ENCODE measurements at places on chromosomes 5 and 9. TPM values are rescaled to one million over a fixed set of nuclear protein-coding genes. Genes with fewer than 3 reads are reported as not detected.

Gene CDC25C
- total RNA-seq: 3.8 TPM

DNA sequence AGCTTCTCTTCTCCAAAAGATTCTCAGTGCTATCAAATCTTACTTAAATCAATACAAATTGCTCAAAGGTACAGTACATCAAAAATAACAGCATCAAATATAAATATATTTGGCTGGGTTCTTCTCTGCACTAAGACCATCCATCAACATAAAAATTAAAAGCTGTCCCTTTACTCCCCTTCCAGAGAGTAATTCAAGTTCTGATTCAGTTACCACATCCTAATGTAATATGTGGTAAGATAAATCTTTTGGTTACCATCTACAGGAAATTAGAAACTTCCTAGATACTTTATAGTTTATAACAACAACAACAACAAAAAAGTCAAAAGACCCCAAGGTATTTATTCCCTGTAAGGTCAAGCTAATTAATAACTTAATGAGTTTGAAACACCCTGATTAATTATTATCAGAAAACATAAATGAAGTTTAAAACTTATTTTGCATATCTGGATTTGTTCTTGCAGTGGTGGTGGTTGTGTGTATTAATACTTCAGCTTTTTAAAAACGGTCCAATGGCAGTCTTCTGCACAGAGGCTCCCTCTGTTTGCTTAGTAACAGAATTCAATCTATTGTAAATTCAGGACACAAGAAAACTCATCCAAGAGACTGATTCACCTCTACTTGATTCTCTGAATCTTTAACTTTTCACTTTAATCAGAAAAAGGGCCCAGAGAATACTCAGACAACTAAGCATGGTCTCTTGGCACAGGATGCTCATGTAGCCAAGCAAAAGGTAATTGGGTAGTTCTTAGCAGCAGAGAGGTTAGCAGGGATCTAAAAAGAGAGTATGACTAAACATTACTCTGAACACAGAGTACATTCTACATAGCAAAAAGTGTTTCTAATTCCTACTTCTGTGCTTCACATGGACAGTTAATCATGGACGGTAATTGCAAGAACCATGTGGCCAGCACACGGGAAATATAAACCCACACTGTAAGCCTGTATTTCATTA is 20.1 kb downstream of the DIAPH1 start:
- peaks cover 8% of the 10 kb centered on the region for H3K36me3 ChIP-seq
- no peaks in the 10 kb centered on the region for H3K27me3 ChIP-seq

GRCh38 chr5:94288937-94289336 is 329.5 kb downstream of the KIAA0825 start:
- H3K4me1 ChIP-seq: no peaks in the 10 kb centered on the region
- no peaks in the 10 kb centered on the region for H3K27me3 ChIP-seq
- H3K4me3 ChIP-seq: no peak overlapping the region

Gene LOX
- total RNA-seq: 0.23 TPM

- no peak overlapping the region for H3K27ac ChIP-seq
- no peak for DNase-seq
- H3K4me3 ChIP-seq: no peak overlapping the region
- H3K27me3 ChIP-seq: peaks cover 6% of the 10 kb centered on the region
Measured at GRCh38 chr9:82488313-82489200, 500.0 kb downstream of the SPATA31D1 start.

DNA sequence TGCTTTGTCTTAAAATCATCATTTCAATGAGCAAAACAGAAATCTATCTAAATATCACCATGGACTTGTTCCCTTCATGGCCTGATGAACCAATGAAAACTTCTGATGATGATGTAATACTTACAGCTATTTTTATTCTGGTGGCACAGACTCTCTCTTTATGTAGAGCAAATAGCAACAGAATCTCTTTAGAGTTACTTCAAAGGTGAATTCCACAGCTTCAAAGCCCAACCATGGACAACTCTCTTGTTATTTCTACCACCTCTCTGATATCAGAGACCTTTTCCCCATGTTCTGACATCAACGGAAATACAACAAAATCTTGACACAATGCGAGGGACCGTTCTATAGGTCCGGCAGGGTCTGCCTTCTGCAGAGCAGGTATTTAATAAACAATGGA is 70.1 kb downstream of the RETREG1 start:
- no peaks in the 10 kb centered on the region for H3K36me3 ChIP-seq
- H3K4me1 ChIP-seq: no peaks in the 10 kb centered on the region
- no peak overlapping the region for H3K27ac ChIP-seq
- DNase-seq: no peak

DNA sequence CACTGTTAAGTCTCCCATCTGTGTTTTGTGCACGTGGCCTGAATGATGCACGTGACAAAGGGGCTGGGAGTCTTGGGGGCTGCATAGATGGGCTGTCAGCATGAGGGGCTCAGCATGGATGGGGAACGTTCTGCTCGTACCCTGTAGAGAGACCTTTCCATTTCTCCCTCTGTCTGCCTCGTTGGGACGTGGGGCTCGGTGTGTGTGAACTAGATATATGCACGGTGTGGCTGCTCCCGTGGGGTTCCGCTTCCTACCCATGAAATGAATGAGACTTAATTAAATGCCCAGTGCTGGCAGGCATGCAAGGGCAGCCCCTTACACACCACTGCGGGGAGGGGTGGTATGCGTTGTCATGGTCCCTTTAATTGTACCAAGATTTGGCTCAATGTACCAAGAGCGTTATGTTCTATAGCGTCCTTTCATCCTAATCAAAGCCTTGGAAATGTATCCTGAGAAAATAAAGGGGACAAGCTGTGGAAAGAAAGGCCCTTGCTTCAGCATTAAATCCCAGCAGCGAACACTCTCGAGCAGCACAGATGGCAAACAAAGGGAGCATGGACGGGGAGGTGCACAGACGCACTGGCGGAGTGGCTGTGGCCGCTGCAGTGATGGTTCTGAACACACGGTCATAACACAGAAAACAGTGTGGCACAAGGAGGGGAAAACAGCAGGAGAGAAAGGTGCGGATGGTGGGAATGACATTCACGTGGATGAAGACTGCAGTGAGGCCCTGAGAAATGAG is 66.8 kb downstream of the RASGEF1C start:
- H3K36me3 ChIP-seq: no peaks in the 10 kb centered on the region
- DNase-seq: peak; percentile 2
- no peak overlapping the region for H3K27ac ChIP-seq
- no peak overlapping the region for H3K4me3 ChIP-seq

DNA sequence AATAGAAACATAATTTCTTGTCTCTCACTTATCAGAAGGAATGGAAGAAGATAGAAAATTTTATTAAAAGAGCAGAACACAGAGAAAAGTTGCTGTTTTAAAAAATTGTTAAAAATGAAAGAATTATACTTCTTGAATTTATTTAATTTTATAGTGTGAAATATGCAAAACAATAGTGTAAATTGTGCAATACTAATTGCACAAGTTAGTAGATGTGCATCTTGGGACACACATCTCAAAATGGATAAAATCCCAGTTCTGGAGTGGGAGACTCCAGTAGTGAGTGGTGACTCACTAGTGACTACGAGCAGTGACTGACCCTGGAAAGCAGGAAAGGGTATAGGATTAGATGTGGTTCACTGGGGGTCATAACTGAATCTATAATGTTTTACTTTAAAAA is 223.2 kb downstream of the MSX2 start:
- H3K27me3 ChIP-seq: no peaks in the 10 kb centered on the region
- no peak for DNase-seq
- no peak overlapping the region for H3K27ac ChIP-seq
- no peak overlapping the region for H3K4me3 ChIP-seq

Gene HTR4
- total RNA-seq: not detected

GRCh38 chr9:120608421-120608820 is 28.5 kb upstream of the CDK5RAP2 start:
- peaks cover 4% of the 10 kb centered on the region for H3K4me1 ChIP-seq
- H3K4me3 ChIP-seq: no peak overlapping the region
- peaks cover 4% of the 10 kb centered on the region for H3K36me3 ChIP-seq
- DNase-seq: no peak

Gene SPATA31E1
- total RNA-seq: 0.05 TPM

GRCh38 chr9:899440-900184 is 58.1 kb downstream of the DMRT1 start:
- no peaks in the 10 kb centered on the region for H3K4me1 ChIP-seq
- DNase-seq: no peak
- H3K4me3 ChIP-seq: no peak overlapping the region
- H3K27me3 ChIP-seq: peaks cover 2% of the 10 kb centered on the region
- H3K36me3 ChIP-seq: no peaks in the 10 kb centered on the region

DNA sequence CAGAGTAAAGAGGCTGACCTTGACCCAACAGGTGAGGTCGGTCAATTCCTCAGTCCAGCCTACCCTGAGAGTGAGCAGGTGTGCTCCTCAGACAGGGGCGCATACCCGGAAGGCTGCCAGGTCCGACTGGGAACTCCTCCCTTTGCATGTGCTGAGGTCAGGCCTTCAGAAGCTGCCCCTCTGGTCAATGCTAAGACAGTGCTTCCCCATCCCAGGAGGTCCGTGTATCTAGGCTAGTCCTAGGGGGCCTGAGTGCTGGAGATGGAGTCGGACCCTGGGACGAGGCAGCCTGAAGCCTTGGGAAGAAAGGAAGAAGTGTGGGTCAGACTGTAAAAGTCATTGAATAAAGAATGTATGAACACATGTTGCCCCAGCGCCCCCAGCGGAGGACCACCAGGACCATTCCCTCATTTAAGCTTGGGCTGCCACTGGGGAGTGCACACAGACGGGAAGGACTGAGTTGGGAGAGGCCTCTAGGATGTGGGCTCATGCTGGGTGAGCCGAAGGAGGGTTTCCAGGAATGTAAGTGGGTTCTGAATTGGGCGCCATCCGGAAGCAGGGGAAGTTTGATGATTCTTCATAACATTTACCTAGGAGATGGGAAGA is 41.0 kb upstream of the GFPT2 start:
- no peaks in the 10 kb centered on the region for H3K4me1 ChIP-seq
- H3K27ac ChIP-seq: no peak overlapping the region

DNA sequence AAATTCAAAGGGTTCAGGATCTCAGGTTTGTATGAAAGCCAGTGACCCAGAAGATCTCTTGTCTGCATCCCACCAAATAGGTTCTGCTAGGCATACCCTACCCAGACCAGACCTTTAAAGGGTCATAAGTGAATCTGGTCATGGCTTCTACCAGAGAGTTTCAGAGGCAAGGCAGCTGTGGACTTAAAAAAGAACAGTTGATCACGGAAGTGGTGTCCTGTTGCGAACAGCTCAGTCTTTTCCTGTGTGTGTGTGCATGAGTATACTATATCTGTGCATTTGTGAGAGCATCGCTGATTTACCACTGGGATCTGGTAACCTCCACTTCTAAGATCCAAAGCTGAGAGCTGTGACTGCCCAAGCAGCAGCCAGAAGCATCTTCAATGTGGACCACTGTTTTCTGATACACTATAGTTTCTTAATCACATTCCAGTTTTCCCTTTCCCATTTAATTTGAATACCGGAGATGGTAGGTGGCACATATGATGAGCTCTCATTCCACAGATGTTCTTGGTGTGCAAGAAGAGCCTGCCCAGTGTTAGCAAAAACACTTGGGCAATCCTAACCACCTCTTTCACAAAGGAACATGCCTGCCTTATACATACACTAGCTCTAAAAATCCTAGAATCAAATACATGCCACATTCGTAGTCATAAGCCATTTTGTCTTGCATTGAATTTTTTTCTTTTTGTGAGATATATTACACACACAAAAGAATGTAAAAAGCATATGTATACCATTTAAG is 36.2 kb upstream of the OR2S2 start:
- H3K36me3 ChIP-seq: no peaks in the 10 kb centered on the region
- no peak overlapping the region for H3K27ac ChIP-seq
- no peaks in the 10 kb centered on the region for H3K27me3 ChIP-seq
- no peak for DNase-seq

DNA sequence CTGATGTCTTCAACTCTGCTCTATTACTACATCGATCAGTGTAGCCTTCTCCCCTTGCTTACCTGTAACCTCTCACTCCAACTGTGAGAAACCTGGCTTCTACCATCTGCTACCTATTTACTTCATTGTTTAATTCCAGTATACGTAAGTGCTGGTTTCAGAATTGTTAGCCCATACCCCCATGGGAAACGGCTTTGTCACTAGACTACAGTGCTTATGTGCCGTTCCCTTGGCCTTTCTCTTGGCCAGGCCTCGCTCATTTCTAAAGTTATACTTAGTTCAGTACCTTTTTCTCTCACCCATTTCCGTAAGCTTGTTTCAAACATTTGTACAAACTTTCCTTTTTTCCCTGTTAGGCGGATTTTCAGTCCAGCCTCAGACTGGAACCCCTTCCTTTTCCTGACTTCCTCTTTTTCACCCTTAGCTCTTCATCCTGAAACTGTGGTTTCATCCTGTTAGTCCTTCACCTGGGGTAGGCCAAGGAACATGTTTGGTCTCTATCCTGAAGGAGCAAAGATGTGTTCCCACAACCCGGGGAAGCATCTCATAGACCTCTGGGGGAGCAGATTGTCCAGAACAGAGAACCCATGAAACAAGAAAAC is 21.7 kb downstream of the ALG2 start:
- peak overlapping the region; percentile 70 for H3K27ac ChIP-seq
- DNase-seq: no peak
- no peak overlapping the region for H3K4me3 ChIP-seq
- no peaks in the 10 kb centered on the region for H3K27me3 ChIP-seq
- no peaks in the 10 kb centered on the region for H3K36me3 ChIP-seq
- peaks cover 15% of the 10 kb centered on the region for H3K4me1 ChIP-seq

- DNase-seq: no peak
- peaks cover 1% of the 10 kb centered on the region for H3K27me3 ChIP-seq
- H3K4me1 ChIP-seq: peaks cover 2% of the 10 kb centered on the region
- no peak overlapping the region for H3K27ac ChIP-seq
- H3K36me3 ChIP-seq: no peaks in the 10 kb centered on the region
Measured at GRCh38 chr5:52963636-52964035, 25.5 kb upstream of the ITGA2 start.

Gene C5orf58
- 0.28 TPM for total RNA-seq

- peaks cover 2% of the 10 kb centered on the region for H3K36me3 ChIP-seq
- no peak for DNase-seq
- H3K27ac ChIP-seq: no peak overlapping the region
- peaks cover 3% of the 10 kb centered on the region for H3K27me3 ChIP-seq
- no peak overlapping the region for H3K4me3 ChIP-seq
Measured at GRCh38 chr5:5320062-5320805, 102.2 kb upstream of the ICE1 start.

GRCh38 chr5:154698763-154699162 is 56.4 kb upstream of the LARP1 start:
- H3K4me1 ChIP-seq: peaks cover 9% of the 10 kb centered on the region
- no peak overlapping the region for H3K4me3 ChIP-seq
- H3K36me3 ChIP-seq: no peaks in the 10 kb centered on the region
- H3K27ac ChIP-seq: no peak overlapping the region

Gene MYMK
- not detected for total RNA-seq

Gene PAPPA
- 1.4 TPM for total RNA-seq

DNA sequence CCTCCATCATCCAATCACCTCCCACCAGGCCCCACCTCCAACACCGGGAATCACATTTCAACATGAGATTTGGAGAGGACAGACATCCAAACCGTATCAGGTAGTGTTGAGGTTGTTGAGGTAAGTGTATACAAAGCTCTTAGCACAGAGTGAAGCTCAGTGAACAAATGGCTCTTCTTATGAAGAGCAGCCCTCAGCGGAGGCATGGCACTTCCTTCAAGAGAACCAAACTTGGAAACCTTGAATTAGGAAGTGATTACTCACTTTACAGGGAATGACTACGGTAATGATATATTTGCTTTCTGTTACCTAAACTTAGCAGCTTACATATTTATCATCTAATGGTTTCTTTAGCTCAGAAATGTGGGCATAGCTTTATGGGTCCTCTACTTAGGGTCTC is 92.8 kb downstream of the IQGAP2 start:
- H3K27me3 ChIP-seq: peaks cover 1% of the 10 kb centered on the region
- no peaks in the 10 kb centered on the region for H3K36me3 ChIP-seq
- H3K27ac ChIP-seq: no peak overlapping the region
- DNase-seq: no peak
- H3K4me3 ChIP-seq: no peak overlapping the region

GRCh38 chr5:128903550-128903949 is 61.7 kb upstream of the SLC27A6 start:
- no peaks in the 10 kb centered on the region for H3K27me3 ChIP-seq
- no peak for DNase-seq
- no peak overlapping the region for H3K27ac ChIP-seq

All from endothelial cell (in vitro differentiated cells).